ENCODE measurements at places on chromosomes 5 and 9. TPM values are rescaled to one million over a fixed set of nuclear protein-coding genes. Genes with fewer than 3 reads are reported as not detected.

- no peak for DNase-seq
- H3K36me3 ChIP-seq = peaks cover 9% of the 10 kb centered on the region
- no peak overlapping the region for H3K27ac ChIP-seq
- peaks cover 59% of the 10 kb centered on the region for H3K4me1 ChIP-seq
- peaks cover 3% of the 10 kb centered on the region for H3K27me3 ChIP-seq
- H3K4me3 ChIP-seq = no peak overlapping the region
Observed at GRCh38 chr5:56054666-56055065, 59.9 kb upstream of the IL6ST start.

DNA sequence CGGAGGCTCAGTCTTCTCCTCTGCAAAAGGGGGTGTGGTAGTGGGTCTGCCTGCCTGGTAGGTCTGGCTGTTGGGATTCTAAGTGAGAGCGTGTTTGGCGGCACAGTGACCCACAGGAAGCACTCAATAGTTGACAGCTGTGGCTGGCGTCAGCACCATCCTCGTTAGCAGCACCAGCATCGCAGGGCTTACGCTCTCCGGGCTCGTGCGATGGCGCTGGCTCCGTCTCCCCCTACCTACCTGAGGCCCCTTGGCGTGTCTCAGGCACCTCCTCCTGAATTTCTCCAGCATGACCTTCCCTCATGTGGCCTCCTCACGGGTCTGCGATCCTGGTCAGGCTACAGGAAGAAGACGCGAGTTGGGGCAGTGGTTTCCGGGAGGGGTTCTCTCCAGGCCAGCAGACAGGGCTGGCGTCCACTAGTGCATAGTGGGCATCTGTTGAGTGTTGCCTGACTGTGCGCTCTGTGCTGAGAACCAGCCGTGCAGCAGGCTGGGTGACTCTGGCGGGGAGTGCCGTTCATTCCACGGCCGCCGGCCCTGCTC is 66.9 kb downstream of the HMCN2 start:
- no peak for DNase-seq
- no peaks in the 10 kb centered on the region for H3K36me3 ChIP-seq
- no peaks in the 10 kb centered on the region for H3K4me1 ChIP-seq
- no peak overlapping the region for H3K4me3 ChIP-seq
- peaks cover 13% of the 10 kb centered on the region for H3K27me3 ChIP-seq

DNA sequence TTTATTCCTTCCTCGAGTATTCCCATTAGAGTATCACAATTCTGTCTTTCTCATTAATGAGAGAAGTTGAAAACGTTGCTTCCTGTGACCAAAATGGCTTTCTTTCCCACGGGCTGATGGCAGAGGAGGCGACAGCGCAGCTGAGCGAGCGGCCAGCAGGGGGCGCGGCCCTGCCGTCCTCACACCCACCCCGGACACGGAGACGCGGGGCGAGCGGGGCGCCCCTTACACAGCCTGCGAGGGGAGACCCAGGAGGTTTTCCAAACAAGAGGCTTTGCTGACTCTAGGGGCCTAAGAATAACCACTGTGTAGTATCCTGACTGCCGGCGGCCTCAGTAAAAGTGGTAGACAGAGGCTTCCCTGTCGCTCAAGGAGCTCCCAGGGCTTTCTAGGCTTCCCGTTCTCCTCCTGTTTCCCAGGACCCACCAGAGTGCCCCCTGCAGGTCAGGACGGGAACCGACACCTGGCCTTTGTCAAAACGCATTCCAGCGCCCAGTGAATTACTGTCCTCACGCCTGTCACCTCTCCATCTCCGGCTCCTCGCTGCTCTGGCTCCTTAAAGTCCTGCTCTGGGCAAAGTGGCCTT is 27.3 kb upstream of the FGF1 start:
- DNase-seq = peak; percentile 75
- H3K36me3 ChIP-seq = peaks cover 1% of the 10 kb centered on the region
- H3K4me3 ChIP-seq = peak overlapping the region; percentile 71

GRCh38 chr5:6808462-6808861 is 95.2 kb downstream of the TENT4A start:
- DNase-seq = no peak
- H3K36me3 ChIP-seq = no peaks in the 10 kb centered on the region
- no peaks in the 10 kb centered on the region for H3K4me1 ChIP-seq
- no peak overlapping the region for H3K4me3 ChIP-seq
- no peak overlapping the region for H3K27ac ChIP-seq

- H3K27me3 ChIP-seq = peaks cover 7% of the 10 kb centered on the region
- no peaks in the 10 kb centered on the region for H3K36me3 ChIP-seq
- no peak for DNase-seq
- H3K27ac ChIP-seq = no peak overlapping the region
Observed at GRCh38 chr9:122498883-122499288, 11.7 kb upstream of the OR1J2 start.

DNA sequence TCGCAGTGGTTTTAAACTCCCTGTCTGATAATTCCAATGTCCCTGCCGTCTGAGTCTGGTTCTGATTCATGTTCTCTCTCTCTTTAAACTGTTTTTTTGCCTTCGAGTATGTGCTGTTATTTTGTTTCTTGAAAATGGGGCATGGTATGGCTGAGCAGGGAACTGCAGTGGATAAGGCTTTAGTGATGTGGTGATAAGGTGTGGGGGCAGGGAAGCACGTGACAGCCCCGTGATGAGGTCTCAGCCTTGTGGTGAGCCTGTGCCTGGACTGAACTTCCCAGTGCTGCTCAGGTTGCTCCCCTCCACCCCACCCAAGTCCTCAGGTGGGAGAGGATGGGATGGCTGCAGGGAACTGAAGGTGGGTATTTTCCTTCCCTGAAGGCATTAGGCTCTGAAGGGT is 5.5 kb upstream of the ZNF354B start:
- H3K27me3 ChIP-seq = no peaks in the 10 kb centered on the region
- no peak overlapping the region for H3K27ac ChIP-seq
- H3K4me1 ChIP-seq = peaks cover 4% of the 10 kb centered on the region
- no peak for DNase-seq

- no peaks in the 10 kb centered on the region for H3K27me3 ChIP-seq
- DNase-seq = no peak
- no peak overlapping the region for H3K27ac ChIP-seq
- H3K36me3 ChIP-seq = no peaks in the 10 kb centered on the region
- peaks cover 25% of the 10 kb centered on the region for H3K4me1 ChIP-seq
- no peak overlapping the region for H3K4me3 ChIP-seq
Observed at GRCh38 chr5:177117441-177118045, 16.0 kb upstream of the NSD1 start.

Gene SLC26A2
- 9.3 TPM for total RNA-seq

Gene RXFP3
- total RNA-seq = not detected

All from activated T-helper 1 cell treated with anti-CD3 and anti-CD28 coated beads, Interleukin-12 subunit alpha, Interleukin-12 subunit beta, Interleukin-2, Interleukin-4 antibody, amounts not matched to agents 30 ng/mL and 10 ng/mL and 1 ng/mL, durations not matched to agents 14 hours and 24 hours and 36 hours (primary cell).